ENCODE measurements at places on chromosomes 5 and 9.

DNA sequence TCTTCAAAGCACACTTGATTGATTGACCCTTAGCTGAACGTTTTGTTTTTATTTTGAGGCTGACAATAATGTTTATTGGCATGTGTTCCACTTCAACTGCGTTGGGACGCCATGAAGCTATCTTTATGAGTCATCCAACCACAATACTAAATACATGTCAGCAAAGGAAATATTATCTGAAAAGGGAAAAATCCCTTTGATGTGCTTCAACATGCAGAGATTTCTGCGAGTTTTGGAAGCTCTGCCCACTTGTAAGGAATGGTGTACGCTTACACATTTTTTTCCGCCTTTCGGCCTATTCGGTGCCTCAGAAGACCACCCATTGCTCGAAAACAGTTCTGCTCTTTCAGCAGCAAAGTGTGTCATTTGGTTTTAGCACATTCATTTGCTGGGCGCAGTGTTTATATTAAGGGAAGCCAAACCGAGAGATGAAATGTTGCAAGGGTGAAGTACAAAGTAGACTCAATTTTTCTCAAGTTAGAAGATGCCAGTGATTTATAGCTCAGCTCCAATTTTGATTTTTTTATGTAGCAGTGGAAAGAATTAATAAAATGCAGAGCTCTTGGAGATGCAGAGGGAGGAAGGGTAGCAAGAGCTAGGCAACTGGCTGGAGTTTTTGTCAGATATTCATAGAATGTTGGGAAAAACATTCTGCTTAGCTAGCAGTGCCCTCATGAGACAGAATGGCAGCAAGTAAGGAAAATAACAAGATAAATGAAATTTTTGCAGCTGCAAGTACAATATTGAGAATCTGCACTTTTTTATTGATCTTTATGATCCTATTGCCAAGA, 68.9 kb downstream of the PRDM6 start:
- peaks cover 13% of the 10 kb centered on the region for H3K27me3 ChIP-seq
- H3K4me1 ChIP-seq: no peaks in the 10 kb centered on the region
- no peaks in the 10 kb centered on the region for H3K36me3 ChIP-seq
- no peak for DNase-seq
- no peak overlapping the region for H3K27ac ChIP-seq

GRCh38 chr9:134676361-134676760, 34.8 kb downstream of the COL5A1 start:
- no peaks in the 10 kb centered on the region for H3K27me3 ChIP-seq
- no peaks in the 10 kb centered on the region for H3K36me3 ChIP-seq
- H3K4me3 ChIP-seq: no peak overlapping the region

DNA sequence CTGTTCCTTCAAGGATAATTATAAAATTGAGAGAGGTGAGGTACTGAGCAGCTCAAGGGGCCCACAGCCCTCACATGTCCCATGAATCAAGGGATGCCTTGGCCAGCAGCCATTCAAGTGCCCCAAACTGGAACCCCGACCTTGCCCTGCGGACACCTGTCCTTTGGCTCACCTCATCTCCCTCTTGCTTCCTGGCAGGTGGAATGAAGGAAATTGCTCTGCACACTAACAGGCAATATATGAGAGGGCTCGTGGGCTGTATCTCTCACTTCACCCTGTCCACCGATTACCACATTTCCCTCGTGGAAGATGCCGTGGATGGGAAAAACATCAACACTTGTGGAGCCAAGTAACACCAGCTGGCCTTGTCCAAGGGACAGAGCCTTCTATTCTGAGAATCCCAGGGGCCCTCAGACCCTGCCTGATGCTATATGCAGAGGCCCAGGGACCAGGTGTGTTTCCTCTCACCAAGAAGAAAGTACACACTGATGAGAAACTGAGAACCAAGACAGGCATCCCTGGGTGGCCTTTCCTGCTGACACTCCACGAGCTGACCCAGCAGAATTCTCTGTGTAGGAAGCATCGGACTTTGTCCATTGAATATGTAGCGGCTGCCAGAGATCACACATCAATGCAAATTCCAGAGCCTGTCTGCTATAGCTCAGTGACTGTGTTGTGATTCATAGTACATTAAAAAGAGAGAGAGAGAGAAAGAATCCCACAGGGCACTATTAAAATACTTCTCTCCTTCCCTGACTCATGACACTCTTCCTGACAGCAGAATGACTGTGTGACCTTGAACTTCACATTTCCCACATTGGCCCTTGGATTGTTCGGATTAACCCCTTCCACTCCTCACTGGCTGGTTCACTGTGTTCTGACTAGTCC, 92.6 kb downstream of the LIFR start:
- peak overlapping the region; percentile 86 for H3K27ac ChIP-seq
- H3K4me3 ChIP-seq: peak overlapping the region; percentile 9
- H3K36me3 ChIP-seq: no peaks in the 10 kb centered on the region
- DNase-seq: peak; percentile 94
- peaks cover 54% of the 10 kb centered on the region for H3K4me1 ChIP-seq
- no peaks in the 10 kb centered on the region for H3K27me3 ChIP-seq

DNA sequence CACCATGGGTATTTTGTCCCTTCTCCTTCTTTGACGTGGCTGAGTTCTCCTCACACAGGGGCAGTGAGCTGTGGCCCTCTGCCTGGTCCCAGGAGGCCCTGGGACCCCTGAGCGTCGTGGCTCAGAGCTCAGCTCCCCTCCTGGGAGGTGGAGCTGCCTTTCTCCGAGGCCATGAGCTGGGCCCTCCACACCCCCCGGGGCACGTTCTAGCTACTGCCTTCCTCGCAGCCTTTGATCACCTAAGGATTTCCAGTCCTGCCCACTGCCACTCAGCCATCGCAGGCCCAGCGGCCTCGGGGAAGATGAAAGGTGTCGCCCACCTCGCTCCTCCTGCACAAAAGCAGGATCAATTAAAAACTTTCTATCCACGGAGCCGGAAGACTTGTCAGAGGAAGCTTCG, 94.8 kb upstream of the RAPGEF1 start:
- H3K36me3 ChIP-seq: no peaks in the 10 kb centered on the region
- H3K27me3 ChIP-seq: no peaks in the 10 kb centered on the region
- H3K4me3 ChIP-seq: no peak overlapping the region

Data from Panc1 (cell line).